Endodermal cell (in vitro differentiated cells): ENCODE measurements at places on chromosomes 1 and 21. TPM values are rescaled to one million over a fixed set of nuclear protein-coding genes. Genes with fewer than 3 reads are reported as not detected.

Gene MIXL1
- total RNA-seq, result 86.3 and 108 TPM in 2 replicates

GRCh38 chr21:32392880-32393676 lies at the start of gene URB1:
URB1 (minus strand) TSS chr21:32393012; CDS start chr21:32392910, 102 bp downstream.
- DNase-seq, result peak; percentile 97

GRCh38 chr1:58983162-58983561 lies 199.3 kb upstream of the JUN start:
- DNase-seq, result no peak

DNA sequence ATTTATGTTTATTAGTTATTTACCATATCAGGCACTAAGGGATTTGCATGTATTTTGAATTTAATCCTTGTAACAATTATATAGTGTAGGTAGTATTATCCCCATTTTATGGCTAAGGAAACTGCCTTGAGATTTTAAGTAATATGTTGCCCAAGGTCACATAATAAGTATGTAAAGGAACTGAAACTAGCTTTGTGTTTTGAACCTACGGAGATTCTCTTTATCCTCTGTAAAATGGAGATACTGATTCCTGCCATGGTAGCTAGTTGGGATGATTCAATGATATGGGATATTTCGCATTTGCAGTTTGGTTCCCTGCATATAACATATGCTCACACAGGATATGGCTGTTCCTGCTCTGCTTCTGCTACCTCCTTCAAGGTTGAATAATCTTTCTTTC lies 144.3 kb downstream of the ST6GALNAC3 start:
- no peak for DNase-seq

DNA sequence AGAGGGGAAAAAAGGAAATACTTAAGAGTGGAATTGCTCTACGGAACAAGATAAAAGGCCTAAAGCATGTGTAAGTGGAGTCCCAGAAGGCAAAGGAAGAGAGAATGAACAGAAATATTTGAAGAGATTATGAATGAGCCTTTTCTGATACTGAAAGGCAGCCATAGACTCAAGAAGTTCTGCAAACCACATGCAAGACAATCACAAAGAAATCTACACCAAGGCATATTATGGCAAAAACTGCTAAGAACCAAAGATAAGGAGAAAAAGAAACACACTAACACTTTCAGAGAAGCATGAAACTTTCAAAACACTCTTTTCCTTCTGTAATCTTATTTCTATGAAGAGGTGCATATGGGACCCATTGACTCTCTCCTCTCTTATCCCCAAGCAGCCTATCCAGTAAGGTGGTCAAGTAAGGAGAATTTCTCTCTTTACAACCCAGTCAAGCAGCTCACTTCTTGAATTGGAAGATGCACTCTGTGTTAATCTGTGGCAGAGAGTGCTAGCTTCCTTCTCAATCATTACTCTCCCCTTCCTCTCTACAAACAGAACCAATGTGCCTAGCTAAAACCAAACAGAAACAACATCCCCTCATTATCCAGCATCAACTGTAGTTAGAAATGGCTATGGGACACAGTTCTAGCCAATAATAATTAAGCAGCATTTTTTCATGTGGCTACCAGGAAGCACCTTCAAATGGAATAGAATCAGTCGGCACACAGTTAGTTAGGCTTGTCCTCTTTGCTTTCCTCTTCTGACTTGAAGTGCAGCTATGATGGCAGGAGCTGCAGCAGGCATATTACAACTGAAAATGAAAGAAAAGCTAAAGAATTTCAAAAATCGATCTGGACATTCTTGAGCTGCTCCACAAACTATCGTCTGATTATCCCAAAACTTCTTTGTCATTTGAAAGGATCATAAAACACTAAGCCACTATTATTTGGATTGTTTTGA lies 25.9 kb downstream of the KRTAP19-8 start:
- no peak for DNase-seq
